ENCODE measurements at places on chromosomes 3 and 15. TPM values are rescaled to one million over a fixed set of nuclear protein-coding genes. Genes with fewer than 3 reads are reported as not detected.

DNA sequence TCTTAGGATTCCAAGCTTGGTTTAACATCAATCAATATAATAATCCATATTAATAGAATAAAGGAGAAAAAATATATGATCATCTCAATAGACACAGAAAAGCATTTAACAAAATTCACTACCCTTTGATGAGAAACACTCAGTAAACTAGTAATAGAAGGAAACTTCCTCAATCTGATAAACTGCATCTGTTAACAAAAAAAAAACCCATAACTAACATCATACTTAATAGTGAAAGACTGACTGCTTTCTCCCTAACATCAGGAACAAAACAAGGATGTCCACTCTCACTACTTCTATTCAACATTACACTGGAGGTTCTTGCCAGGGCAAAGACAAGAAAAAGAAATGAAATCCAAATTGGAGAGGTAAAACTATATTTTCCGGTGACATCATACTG lies 30.5 kb downstream of the LRRK1 start:
- no peaks in the 10 kb centered on the region for H3K4me1 ChIP-seq
- no peak for DNase-seq

- no peak overlapping the region for H3K4me3 ChIP-seq
- H3K27ac ChIP-seq: peak overlapping the region; percentile 67
- no peaks in the 10 kb centered on the region for H3K27me3 ChIP-seq
- H3K4me1 ChIP-seq: peaks cover 24% of the 10 kb centered on the region
- no peaks in the 10 kb centered on the region for H3K36me3 ChIP-seq
Measured at GRCh38 chr3:12349895-12350811, 61.3 kb downstream of the PPARG start.

Gene TUSC7
- not detected for total RNA-seq

Gene SI
- not detected for total RNA-seq

Gene ANKUB1
- total RNA-seq: 3.0 TPM

Gene SLC25A36
- total RNA-seq: 66.7 TPM

GRCh38 chr3:49417516-49418120 lies 4.7 kb downstream of the AMT start:
- no peak overlapping the region for H3K4me3 ChIP-seq
- peak overlapping the region; percentile 67 for H3K27ac ChIP-seq
- DNase-seq: no peak
- no peaks in the 10 kb centered on the region for H3K27me3 ChIP-seq
- peaks cover 39% of the 10 kb centered on the region for H3K4me1 ChIP-seq
- H3K36me3 ChIP-seq: no peaks in the 10 kb centered on the region

Data from upper lobe of left lung (tissue), 6 donors.